CD4-positive, alpha-beta T cell treated with Interleukin-2 at 100 ng/mL for 4 hours (primary cell): ENCODE measurements at places on chromosomes 12 and 14.

DNA sequence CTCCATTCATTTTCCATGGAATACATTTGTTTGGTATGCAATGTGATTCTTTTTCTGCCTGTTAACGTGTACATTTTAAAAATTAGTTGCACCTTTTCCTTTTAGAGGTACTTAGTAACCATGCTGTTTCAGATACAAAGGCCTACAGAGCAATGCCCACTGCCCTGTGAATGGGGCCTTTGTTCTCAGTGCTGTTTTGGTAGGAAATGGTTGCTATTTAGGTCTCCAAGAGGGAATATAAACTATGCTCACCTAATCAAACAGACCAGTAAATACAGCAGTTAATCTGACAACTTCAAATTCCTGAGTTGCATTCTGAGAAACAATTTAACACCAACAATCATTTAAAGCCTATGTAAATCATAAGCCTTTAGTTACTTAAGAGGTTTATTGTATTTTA lies 188.7 kb downstream of the BCAT1 start:
- no peak for DNase-seq

DNA sequence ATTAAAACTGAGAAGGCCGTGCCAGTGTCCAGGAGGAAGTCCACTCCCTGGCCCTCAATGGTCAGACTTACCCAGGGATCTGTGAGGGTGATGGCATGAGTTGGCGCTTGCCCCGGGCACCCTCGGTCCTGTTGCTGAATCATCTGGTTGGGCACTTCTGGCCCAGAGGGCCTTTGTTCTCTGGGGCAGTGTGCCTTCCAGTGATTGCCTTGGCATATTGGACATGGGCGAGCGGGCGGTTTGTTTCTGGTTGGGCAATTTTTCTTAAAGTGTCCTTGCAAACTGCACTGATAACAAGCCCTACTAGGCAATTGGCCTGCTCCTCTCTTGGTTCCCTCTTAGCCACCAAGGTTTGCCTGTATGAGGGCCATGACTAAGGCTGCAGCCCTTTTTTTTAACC lies 69.5 kb upstream of the ZDHHC17 start:
- no peak for DNase-seq

DNA sequence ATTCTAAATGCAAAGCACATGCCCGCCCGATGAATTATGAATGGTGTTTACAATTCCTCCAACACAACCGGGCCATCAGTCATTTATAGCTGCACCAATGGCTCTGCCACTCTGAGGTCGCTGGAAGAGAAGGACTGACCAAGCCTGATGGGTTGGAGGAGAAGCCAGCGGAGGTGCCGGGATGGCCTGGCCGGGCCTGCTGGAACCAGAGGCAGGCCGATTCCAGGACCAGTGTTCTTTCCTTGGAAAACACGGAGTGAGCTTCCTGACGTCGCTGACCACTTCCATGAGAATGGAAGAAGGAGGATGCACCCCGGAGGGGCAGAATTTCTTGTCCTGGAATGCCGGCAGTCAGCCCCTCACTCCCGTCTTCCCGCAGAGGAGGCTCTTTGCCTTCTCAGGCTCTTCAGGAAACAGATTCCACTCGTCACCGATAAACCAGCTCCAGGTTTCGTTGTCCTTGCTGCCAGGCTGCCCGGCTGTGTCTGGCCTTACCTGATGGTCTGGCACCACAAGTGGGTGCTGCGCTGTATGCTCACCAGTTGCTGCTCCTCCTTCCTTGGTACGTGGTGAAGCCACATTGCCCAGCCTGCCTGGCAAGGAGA lies 358.5 kb upstream of the SFSWAP start:
- DNase-seq = no peak

- no peak for DNase-seq
Measured at GRCh38 chr14:94116701-94117100, 6.2 kb downstream of the IFI27 start.

DNA sequence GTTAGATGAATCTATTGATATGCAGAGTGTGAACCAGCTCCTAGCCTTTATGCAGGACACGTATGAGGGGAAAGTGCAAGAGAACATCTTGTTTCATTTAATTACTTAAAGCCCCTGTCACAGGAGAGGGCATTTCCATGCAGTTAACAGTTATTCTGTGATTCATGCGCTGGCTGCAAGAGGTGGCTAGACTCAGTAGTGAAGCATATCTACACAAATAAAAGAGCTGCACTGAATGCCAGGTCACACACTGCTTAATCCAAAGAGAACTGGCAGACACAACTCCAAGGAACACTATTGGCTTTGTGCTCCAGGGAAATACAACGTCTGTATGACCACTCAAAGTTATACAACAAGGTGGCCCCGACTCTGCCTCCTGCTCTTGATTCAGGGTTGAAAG lies 394.1 kb downstream of the C12orf75 start:
- no peak for DNase-seq

- DNase-seq = no peak
Measured at GRCh38 chr12:122138616-122139015, 35.4 kb downstream of the IL31 start.

DNA sequence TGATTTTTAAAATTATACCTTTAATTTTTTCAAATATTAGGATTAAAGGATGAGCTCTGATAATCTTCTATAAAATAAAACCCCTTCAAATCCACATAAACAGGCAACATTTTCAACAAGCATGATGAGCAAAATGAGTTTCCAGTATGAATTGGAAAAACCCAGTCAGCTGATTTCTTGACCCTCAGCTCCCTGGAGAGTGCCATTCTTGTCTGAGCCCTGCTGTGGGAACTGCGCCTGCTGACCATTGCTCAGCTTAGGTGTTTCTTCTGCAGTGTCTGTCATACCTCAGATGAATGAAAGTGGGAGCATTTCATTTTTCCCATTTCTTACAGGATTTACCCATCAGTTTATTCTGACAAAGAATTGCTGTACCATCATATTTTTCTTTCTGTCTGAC lies 27.6 kb downstream of the MAPKAPK5 start:
- DNase-seq = no peak

DNA sequence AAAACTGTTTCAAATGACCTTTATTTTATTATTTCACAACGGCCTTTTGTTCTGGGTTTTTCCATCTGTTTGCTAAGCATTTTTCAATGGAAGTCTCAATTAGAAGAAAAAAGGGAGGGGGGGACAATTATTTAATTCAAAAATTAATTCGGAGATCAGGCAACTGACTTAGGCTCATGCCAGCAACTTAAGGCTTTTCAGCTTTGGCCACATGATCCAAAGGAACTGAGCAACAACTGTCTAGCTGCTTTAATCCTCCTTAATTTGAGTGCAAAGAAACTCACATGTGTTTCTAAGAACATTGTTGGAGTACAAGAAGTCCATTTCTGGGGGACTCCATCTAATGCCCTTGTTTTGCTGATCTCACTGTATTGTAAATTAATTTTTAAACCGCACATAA lies 188.0 kb downstream of the EXOC5 start:
- DNase-seq = no peak

DNA sequence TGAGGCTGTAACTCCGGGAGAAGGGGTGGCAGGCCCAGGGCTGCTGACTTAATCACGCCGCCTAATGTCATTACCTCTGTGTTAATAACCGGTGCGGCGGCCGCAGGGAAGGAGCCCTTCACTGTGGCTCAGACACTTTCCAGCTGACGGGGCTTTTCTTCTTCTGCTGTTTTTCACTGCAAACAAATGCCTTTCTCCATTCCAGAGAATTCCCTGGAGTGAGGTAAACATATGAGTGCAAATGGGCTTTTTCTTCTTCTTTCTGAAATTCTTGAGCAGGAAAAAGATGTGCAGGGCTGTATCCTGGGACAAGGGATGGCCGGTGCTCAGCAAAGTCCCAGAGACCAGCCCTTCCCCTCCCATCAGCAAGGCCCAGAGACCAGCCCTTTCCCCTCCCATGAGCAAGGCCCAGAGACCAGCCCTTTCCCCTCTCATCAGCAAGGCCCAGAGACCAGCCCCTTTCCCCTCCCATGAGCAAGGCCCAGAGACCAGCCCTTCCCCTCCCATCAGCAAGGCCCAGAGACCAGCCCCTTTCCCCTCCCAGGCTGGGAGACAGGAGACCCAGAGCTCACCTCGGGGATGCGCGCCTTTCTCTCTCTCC lies 33.4 kb upstream of the FAM181A start:
- no peak for DNase-seq

DNA sequence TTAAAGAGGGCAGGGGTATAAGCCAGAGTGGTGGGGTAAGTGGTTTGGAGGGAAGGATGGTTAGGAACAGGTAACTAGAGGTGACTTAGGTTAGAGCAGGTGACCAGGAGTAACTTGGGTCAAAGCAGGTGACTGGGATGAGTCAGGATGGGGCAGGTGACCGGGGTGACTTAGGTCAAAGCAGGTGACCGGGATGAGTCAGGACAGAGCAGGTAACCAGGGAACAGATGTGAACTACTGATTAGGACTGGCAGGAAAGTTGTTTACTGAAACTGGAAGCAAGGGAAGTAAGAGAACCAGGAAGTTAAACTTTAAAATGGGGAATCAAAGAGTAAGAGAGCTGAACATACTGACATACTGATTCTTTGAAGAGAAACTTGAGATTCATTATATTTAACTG lies 57.4 kb downstream of the FSCB start:
- DNase-seq = no peak

GRCh38 chr12:18612971-18613370 lies 124.8 kb downstream of the PLCZ1 start:
- DNase-seq = no peak

GRCh38 chr12:95859947-95860850 lies 1.4 kb downstream of the SNRPF start:
- DNase-seq = no peak
